ENCODE measurements at places on chromosomes 1 and 21.
A peak's percentile ranks its signal among the peaks of the same experiment; 100 is the strongest.

GRCh38 chr1:243712941-243713340 is 137.1 kb downstream of the AKT3 start:
- DNase-seq: peak; percentile 34

DNA sequence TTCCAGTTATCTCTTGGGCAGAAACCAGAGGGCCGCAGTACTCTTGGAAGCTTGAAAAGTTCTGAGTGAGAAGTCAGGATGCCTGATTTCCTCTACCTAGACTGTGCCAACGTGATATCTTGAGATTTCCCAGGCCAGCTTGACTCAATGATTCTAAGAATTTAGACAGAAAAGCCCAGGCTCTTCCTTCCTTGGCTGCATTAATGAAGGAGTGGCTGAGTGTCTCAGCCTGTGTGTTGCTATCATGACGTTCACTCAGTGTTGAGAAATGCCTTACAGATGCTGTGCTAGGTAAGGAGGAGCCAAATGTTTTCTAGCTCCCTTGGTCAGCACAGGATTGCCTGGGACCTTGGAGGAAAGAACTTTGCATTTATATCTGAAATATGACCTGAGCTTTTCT is 454.1 kb upstream of the USP24 start:
- peak; percentile 86 for DNase-seq

- no peak for DNase-seq
These were observed 113.1 kb downstream of the RHOU start for GRCh38 chr1:228848406-228848805.

DNA sequence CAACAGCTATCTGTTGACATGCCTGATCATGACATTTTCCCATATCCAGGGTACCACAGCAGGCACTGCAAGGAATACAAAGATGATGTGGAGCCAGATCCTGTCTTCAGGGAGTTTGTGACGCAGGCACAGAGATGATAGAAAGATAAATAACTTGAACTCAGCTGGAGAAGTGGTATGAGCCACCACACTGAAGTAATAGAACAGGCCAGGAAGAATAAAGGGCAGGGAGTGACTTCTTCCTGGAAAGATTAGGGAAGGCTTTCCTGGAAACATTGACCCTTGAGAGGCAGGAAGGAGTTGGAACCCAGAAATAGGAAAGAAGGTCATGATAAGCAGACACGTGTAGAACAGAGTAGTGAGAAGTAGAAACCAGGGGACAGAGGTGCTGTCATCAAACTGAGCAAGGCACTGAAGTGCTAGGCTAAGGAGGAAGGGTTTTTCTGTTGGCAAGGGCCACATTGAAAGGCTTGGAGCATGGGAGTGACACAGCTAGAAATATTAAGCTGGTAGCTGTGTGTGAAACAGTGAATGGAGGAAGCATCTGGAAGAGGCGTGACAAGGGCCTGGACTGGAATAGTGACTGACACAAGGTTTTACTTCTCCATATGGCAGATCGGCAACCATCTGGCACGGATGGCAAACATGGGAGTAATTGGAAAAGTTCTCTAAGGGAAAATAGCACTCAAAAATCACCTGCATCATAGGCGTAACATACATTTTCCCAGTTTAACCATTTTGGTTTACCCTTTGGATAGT is 68.4 kb downstream of the AK5 start:
- no peak for DNase-seq

Measured in cardiac muscle cell (in vitro differentiated cells and primary cell).